ENCODE measurements at places on chromosomes 6 and 20.

- DNase-seq: no peak
These were observed 134.2 kb upstream of the IFNGR1 start for GRCh38 chr6:137353346-137353745.

GRCh38 chr6:7391151-7391550 is 1.5 kb downstream of the RIOK1 start:
- no peak for DNase-seq

DNA sequence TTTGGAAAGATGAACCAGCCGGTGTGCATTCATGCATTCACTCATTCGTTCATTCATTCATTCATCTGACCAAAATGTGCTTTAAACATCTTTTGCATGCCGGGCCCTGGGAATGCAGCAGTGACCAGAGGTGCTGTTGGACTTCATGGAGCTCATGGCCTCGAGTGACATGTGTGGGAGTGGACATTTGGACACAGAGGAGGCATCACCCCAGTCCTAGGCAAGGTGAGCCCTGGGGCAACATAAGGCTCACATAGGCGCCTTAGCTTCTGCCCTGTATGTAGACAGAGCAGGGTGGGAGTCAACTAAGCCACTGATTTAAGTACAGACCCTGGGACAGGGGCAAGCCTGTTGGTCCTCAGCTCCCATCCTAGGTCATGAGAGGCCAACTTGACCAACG is 71.6 kb downstream of the STK35 start:
- DNase-seq: no peak

DNA sequence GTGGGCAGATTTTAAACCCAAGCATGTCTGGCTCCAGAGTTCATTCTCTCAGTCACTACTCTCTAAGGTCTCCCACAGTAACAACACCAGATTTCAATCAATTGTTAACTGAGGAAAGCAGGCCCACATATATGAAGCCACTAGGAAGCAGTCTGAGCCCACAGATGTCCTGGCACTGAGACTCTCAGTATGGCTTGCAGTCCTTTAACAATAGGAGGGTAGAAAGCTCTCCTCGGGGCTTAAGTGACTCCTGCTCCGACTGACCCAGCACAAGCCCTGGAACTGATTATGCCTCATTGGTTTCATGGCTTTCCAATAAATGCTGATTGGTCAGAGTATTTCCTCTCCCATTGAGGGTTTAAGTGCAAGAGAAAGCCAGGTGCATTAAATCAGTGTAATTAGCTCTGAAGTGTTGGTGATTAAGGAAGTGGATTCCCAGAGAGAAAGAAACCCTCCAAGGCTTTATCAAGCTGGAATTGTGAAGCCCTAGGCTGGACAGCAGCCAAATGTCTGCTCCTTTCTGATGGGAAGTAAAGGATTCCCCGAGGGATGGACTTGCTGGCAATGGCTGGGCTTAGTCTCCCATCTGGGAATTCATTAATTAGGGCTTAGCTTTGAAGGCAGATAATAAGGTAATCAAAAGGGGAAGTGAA is 76.6 kb upstream of the PROKR2 start:
- no peak for DNase-seq

DNA sequence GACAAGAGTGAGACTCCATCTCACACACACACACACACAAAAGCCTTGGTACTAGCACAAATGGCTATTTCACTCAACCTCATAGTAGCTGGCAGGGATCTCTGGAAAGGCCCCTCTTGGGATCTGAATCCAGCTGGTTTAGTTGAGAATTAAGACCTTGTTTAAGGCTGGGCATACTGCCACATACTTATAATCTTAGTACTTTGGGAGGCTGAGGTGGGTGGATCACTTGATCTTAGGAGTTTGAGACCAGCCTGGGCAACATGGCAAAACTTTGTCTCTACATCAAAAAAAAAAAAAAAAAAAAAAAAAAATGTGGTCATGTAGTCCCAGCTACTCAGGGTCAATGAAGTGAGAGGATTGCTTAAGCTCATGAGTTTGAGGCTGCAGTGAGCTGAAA is 628.3 kb downstream of the MMUT start:
- no peak for DNase-seq

GRCh38 chr6:2634139-2634964 is 116.4 kb downstream of the MYLK4 start:
- DNase-seq: peak; percentile 91

DNA sequence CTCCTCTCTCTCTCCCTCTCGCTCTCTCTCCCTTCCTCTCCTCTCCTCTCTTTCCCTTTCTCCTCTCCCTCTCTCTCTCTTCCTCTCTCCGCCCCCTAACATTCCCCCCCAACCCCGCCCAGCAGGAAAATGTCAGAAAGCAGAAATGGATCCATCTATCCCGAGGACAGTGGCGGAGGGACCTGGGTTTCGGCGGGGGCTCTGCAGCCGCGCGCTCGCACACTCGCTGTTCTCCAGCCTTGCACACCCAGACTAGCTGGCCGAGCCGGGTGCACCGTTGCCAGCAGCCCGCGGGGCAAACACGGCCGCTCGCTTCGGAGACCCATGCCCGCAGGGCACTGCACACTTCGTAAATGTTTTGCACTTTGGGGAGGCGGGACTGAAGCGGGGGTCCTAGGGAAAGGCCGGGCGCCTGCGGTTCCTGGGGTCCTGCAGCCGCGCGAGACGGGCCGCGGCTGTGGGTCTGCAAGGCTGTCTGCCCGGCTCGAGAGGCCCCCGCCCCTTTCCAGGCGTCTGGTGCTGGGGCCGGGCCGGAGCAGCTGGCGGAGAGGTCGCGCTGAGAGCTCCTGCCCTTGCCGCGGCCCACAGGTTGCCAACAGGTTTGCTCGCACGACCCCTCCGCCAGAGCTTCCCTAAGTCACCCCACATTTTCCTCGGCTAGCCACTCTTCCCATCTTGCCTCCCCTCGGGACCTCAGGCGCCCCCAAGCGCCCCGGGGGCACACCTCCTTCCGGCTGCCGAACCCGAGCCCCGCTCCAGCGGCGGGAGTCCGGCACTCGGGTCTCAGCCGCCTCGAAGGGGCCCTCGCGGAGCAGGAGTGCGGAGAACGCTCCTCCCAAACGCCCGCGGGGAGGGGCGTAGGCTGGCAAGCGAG is 818 bp upstream of the MDGA1 start:
- DNase-seq: peak; percentile 55

DNA sequence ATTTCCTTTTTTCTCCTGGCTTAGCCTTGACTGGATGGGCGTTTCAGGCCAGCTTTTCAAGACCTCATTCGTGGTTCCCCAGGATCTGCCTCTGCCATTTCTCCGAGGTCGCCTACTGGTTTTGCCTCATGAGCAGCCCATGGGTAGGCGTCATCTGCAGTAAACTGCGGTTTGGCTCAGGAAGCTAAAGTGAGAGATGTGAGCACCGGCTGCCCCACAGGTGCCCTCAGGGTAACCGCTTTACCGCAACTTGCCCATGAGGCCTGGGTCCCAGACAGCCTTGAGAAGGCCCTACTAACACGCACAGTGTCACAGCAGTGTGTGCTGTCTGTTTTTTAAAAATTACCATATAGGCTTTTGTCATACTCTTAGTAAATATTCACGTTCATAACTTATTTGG is 53.4 kb upstream of the TBXT start:
- DNase-seq: no peak

DNA sequence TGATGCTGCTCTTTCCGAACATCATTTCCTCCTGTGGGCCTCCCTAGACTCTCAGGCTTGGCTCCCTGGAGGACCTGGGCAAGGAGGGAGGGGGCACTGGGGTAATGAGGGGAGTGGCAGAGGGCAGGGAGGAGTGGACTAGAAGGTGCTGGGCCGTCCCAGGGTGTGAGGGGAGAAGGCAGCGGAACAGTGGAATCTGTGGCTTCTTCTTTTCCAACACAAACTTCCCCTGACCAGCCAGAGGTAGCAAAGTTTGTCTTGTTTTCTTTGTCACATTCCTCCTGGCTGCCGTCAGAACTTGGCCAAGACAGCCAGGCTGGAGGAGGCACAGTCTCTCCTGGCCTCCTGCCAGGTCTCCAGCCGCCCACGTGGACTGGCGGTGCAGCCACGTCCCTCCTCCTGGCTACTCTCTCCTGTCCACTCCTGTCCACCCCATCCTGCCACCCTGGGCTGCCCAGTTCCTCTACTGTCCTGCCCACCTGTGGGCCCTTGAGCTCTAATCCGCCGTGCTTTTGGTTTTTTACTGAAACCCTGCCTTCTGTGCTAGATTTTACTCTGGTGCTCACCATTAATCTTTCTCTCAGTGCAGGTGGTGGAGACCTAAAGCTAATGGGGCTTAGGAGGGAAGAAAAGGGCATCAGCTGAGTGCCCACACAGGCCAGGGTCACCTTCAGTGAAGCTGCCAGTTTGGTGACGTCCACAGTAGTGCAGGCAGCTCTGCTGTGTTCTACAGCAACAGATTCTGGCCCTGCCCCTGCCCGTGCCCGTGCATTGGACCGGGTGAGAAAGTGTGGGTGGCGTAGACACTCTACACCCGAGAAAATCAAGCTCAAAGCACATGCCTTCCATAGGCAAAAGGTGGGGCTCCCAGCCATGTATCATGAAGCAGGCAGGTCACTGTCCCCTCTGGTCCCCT is 2.8 kb upstream of the CDSN start:
- no peak for DNase-seq

DNA sequence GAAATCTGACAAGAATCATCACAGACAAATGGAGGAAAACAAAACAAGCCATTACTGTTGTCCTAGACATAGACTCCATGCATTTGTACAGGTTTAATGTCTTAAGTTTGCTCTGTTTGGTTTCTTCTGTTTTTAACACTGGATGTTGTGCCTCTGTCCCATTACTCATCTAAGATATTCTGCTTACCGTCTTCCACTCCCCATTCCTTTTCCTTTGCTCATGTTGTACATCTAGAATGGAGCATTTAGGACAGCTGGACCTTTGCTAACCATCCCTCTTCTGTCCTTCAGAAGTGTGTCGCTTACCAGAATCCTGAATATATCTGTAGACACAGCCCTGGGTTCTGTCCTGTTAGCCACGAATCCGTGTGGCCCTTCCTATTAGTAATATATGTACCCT is 35.2 kb downstream of the RAB22A start:
- no peak for DNase-seq

DNA sequence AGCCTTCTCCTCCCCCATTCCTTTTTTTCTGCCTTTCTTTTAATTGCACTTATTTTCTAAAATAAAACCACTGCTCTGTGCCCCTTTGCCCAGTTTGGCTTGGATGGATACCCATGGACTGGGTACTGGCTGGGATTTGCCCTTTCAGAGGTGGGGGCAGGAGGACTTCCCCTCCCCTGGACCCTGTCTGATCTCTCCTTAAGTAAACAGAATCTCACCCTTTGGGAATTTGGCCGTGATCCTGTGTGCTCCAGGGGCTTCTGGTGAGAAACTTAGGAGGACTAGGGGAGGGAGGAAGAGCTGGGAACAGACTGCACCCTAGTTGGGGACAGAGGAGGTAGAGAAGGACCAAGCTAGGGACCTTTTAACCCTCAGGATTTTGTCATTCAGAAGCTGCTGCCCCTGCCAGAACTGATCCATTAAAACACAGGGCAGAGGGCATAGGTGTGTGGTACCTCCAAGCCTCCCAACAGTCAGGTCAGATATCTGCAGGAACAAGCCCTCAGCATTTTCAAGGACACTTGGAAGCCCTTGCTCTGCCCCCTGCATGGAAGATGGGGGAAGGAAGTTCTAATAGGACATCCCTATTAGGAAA is 7.3 kb downstream of the FOXP4 start:
- DNase-seq: no peak

DNA sequence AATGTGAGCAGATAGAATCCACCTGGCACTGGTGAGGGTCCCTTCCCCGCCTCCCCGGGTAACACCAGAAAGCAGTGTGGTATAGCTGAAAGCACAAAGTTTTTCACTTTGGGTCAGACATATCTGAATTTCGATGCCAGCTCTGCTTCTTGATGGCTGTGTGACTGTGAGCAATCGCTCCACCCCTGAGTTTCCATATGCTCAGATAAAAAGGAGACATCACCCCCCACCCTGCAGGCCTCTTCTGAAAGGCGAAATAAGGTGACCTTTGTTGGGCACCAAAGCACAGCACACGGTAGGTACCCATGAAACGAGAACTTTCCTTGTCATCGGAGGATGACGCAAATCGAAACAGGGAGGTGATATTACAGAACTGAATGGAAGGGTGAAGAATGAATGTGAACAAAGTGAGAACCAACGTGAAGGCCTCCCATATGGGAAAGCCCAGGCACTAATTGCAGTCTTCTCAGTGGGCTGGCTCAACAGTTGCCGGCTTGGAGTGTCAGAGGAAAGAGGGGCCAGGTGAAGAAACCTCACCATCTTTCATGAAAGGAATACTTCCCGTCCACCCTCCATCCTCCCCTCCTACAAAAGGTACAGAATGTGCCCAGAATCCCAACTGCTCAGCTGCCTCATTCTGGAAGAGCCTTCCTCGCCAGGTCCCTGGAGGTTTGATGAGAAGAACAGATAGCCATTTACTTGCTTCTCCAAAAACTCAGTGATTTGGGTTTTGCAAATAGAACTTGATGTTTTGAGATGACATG is 61.8 kb downstream of the NFATC2 start:
- DNase-seq: no peak

DNA sequence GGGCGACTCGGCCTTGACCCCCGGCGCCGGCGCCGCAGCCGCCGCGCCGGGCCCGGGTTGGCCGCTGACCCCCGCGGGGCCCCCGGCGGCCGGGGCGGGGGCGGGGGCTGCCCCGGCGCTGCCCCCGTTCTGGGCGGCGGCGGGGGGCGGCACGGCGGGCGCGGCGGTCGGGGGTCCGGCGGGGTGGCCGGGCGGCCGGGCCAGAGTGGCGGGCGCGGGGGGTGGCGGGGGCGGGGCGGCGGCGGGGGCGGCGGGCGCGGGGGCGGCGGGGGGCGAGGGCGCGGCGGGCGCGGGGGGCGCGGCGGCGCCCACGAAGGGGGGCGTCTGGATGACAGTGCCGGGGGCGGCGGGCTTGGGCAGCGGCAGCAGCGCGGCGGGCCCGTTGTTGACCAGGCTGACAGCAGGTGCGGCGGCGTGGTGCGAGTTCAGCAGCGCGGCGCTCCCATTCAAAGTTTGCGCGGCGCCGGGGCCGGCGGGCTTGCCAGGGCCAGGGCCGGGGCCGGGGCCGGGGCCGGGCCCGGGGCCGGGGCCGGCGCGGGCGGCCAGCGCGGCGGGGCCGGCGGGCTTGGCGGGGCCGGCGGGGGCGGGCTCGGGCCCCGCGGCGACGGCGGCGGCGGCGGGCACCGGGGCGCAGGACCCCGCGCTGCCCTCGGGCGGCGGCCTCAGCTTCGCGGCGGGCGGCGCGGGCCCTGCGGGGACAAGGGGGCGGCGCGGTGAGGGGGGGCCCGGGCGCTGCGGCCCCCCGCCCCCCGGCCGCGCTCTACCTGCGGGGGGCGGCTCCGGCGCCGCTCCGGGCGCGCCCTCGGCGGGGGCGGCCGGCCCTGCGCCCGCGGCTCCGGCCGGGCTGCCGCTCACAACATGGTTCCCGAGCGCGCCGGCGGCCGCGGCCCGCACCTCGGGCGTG is 659 bp downstream of the TAF4 start:
- peak; percentile 34 for DNase-seq

Data from neural crest cell (in vitro differentiated cells).